ENCODE measurements at places on chromosomes 13 and 19.
A peak's percentile ranks its signal among the peaks of the same experiment; 100 is the strongest.

GRCh38 chr19:29201855-29202254, 11.1 kb downstream of the UQCRFS1 start:
- DNase-seq, result no peak

DNA sequence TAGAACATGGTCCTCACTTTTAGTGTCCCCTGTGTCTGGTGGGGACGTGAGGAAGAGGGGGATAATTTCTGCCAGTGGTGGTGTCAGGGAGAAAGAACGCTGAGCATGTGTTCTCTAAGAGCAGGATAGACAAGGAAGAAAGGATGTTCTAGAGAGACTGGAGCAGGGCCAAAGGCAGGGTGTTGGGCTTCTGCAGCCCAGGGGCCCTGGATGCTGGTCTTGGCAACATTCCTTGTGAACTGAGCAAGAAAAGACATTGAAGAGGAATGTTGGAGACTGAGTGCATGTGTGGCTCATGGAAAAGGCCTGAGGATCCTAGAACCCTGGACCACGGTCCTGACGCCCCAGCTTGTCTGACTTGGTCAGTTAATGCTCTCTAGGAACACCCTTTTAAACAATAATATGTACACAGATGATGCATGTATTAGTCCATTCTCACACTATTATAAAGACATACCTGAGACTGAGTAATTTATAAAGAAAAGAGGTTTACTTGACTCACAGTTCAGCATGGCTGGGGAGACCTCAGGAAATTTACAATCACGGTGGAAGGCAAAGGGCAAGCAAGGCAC, 33.6 kb upstream of the SLC10A2 start:
- no peak for DNase-seq

DNA sequence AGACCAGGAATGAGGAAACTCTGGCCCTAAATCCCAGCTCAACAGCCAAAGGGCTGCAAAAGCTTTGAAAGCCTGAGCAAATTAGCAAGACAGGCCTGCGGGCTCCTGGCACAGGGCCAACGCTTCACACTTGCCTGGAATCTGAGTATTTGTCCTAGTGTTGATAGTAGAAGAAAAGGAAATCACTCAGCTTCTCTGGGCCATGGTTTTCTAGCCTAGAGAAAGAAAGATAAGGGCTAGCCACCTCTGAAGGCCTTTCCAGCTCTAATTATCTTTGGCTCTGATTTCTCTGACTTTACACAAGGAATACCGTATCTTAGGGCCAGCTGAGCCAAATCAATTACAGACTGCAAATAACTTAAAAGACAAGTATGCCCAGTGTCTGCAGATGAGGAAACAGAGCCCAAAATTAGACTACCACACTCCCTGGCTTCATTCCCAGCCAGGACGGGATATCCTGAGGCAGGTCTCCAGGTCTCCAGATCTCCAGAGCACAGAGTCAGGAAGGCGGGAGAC, 69.6 kb downstream of the STK24 start:
- DNase-seq, result peak; percentile 80

DNA sequence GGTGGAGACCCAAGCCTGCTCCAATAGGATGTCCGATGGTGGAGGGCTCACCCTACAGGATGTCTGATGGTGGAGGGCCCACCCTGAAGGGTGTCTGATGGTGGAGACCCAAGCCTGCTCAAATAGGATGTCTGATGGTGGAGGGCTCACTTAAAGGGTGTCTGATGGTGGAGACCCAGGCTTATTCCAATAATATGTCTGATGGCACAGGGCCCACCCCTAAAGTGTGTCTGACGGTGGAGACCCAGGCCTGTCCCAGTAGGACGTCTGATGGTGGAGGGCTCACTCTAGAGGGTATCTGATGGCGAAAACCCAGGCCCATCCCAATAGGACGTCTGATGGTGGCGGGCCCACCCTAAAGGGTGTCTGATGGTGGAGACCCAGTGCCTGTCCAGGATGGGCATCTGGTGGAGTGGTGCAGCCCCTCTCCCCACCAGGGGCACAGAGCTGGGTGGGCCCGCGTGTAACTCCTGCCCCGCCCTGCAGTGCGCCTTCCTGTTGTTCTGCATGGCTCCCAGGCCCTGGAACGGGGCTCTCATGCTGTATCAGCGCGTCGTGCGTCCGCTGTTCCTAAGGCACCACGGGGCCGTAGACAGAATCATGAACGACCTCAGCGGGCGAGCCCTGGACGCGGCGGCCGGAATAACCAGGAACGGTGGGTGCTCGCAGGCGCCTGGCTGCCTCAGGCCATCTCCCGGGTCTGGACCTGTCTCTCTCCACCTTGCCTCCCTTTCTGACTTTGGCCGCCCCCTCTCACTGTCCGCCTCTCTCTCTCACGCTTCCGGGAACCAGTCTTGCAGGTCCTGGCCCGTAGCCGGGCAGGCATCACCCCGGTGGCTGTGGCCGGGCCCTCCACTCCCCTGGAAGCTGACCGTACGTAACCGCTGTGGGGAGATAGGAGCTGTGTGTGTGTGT, 5.1 kb downstream of the REEP6 start:
- DNase-seq, result no peak

GRCh38 chr13:64553411-64554129, 2676.6 kb downstream of the PCDH9 start:
- DNase-seq, result no peak

DNA sequence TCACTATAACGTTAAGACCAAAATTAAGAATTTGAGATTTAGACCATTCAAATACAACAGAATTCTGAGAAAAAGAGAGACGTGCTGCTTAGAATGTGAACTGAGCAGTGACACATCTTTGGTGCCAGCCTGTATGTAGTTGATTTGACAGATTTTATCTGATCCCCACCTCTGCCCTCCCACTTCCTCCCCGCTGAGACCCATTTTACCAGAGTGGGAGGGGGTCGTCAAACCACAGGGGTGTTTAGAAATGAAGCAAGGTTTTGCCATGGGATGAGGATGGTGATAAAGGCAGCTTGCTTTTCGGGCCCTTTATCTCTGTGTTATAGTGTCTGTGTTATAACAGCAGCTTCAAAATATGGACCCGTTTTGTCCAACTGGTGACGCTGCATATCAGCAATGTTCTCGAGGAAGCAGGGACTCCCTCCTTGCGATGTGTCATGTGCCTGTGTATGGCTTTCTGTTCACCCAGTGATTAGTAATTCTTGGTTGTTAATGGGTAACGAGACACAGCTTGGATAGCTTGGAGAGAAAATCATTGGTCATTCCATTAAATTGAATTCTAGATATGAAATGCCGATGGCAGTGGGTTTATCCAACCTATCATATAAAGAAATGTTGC, 125.0 kb downstream of the HS6ST3 start:
- no peak for DNase-seq

DNA sequence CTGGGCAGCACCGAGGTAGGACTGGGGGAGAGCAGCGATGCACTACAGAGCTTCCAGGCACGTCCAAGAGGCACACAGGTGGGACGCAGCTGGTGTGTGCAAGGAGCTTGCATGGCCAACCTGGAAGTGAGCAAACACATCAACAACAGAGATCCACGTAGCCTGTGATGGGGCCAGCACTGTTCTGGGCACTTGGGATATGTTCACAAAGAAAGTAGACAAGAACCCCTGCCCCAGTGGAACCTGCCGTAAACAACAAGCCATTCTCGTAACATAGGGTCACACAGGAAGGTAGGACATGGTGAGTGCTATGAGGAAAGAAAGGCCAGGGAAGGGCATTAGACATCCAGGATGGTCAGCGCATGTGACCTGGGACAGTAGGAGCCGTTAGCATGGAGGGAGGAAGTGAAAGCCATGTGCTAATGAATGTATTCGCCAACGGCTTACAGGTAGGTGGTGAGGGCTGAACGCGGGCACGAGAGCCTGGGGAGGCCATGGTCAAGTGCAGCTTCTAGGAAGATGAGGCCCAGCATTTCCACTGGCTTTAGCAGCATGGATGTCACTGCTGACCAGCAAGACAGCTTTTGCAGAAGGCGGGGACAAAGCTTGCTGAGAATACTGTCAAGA, 105.5 kb downstream of the TEX26 start:
- DNase-seq, result no peak

DNA sequence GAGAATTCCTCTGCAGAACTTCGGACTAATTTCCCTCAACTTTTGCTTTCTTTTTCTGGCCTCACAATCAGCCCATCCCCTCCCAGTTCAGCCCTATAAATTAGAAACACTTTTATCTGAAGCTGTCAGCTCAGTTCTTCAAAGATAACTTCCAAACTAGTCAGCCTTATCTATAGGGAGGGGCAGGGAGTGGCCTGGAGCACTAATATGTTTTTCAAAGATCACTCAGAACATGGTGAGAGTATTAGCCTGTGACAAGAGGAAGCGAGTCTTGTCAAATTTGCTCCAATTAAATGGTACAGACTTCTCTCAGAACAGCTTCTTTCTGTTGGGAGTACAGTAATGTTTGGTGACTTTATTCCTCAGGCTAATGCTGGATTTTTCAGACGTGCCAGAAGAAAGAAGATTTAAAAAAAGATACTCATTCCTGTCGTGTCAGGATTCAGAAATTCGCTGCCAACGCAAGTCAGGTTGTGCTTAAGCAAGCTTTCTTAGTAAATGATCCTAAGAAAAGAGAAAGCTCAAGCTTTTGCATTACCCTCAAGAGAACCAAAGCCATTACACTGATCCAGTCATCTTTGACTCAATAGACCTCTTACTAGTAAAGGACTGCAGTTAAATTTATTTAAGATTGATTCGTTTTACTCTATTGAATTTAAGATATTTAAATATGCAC, 1033.6 kb downstream of the SLITRK5 start:
- DNase-seq, result no peak

GRCh38 chr19:2922987-2923386, 21.8 kb downstream of the ZNF77 start:
- no peak for DNase-seq

GRCh38 chr19:33177417-33177979, 16.6 kb upstream of the LRP3 start:
- peak; percentile 89 for DNase-seq

- no peak for DNase-seq
Measured at GRCh38 chr13:76715621-76716020, 170.6 kb downstream of the KCTD12 start.

DNA sequence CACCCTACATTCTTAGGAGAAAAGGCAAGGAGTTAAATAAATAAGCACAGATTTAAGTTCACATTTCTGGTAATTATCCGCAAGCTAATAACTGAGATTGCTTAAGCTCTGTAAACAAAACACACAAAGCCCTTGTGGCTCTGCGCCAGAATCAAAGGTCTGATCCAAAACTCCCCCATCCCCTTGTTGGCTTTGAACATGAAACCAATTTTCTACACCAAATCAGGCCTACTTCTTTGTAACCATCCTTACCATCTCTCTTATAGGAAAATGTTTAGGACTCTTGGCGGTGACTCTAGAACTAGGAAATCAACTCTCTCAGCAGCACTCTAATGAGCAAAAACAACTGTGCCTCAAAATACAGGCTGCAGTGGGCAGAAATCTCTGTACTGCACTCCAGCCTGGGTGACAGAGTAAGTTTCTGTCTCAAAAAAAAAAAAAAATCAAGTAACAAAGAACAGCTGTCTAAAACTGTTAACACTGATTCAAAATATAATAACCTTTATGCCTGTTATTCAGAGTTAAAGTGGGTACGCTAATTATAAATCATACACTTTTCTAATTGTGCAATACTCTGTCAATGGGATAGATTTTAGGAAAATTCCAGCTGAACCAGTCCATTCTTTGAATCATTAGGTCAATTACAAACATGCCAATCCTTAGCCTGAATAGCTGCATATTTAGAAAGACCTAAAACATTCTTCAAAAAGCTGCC, 25.8 kb downstream of the ABCC4 start:
- no peak for DNase-seq

- DNase-seq, result no peak
Measured at GRCh38 chr19:54947381-54947780, at the start of gene NLRP7. TSS of gene NLRP7 (minus strand) at chr19:54947530.

DNA sequence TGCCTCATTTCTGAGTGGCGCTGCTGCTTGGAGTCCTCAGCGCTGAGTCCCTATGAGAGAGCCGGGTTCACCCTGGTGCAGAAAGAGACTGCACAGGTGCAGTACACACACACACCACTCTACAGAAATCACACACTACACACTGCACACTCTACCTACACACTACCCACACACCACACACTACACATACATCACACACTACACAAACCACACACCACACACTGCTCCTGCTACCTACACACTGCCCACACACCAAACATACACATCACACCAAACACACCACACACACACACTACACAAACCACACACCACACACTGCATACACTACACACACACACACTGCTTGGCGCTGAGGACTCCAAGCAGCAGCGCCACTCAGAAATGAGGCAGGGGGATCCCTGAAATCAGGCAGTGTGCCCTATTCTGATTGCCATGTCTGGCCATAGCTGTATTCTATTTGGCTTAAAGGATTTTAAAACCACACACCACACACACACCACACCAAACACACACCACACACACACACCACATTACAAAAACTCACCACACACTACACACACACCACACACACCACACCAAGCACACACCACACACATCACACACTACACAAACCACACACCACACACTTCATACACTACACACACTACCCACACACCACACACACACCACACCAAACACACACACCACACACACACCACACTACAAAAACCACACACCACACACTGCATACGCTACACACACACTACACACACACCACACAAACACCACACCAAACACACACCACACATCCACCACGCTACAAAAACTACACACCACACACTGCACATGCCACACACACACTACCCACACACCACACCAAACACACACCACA, 4.9 kb downstream of the MAG start:
- DNase-seq, result no peak

- DNase-seq, result no peak
Measured at GRCh38 chr19:507286-508203, at the start of gene TPGS1. TSS of gene TPGS1 (plus strand) at chr19:507497. CDS start at chr19:507507, 10 bp downstream.

GRCh38 chr19:12126707-12127106, 13.4 kb downstream of the ZNF20 start:
- DNase-seq, result no peak

GRCh38 chr19:49502866-49503581, 6.8 kb downstream of the RPS11 start:
- DNase-seq, result peak; percentile 84

DNA sequence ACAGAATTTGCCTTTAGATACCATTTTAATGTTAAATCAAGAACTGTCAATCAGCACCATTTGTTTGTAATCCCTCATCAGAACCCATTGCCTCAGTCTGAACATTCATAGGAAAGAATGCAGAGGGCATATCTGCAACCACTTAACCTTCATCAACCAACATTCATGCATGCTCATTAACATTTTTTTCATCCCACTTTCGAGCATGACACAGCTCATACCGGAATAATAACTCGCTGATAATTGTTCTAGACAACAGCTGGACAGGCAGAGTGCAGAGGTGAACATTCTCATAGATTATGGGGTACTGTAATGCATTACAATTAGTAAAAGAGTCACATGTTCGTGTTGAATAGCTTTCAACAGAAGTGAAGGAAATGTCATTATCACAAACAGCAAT, 216.8 kb downstream of the DIAPH3 start:
- DNase-seq, result no peak

DNA sequence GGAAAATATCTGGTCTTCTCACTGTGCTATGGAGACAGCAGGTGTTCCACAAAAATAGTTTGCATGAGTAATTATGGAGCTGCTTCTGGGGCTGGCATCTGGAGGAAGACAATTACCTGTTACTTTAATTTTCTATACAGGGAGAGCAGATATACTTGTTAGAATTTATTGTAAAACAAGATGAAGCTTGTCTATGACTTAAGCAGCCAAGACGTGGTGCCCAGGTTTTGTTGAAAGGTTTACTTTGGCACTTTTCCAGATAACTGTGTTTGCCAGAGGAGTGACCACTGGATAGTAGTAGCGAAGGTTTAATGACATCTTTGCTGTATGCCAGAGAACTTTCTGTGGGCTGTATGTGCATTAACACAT, 134.5 kb upstream of the KL start:
- no peak for DNase-seq

Data from suprapubic skin (tissue), 4 donors.